ENCODE measurements at places on chromosomes 3 and 15.

- no peak for DNase-seq
Observed at GRCh38 chr3:54347933-54348332, 225.6 kb downstream of the CACNA2D3 start.

GRCh38 chr3:78139166-78139565 is 1099.3 kb downstream of the ROBO2 start:
- no peak for DNase-seq

DNA sequence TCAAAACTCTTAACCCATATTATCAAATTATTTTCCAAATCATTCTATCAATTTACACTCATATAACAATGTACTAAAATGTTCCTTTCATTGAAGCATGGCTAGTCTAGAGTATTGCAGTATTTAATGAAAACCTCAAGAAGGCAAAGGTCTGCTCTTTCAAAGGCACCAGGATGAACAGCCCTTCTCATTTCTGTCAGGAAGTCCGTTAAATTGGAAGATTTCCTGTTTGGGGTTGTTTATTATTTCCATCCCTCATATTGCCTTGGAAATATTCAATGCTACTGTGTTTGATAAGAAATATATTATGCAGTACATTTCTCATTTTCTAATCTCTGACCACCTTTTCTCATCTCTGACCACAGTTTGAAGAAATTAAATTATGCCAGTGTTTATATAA is 25.1 kb downstream of the ACKR4 start:
- DNase-seq = no peak

DNA sequence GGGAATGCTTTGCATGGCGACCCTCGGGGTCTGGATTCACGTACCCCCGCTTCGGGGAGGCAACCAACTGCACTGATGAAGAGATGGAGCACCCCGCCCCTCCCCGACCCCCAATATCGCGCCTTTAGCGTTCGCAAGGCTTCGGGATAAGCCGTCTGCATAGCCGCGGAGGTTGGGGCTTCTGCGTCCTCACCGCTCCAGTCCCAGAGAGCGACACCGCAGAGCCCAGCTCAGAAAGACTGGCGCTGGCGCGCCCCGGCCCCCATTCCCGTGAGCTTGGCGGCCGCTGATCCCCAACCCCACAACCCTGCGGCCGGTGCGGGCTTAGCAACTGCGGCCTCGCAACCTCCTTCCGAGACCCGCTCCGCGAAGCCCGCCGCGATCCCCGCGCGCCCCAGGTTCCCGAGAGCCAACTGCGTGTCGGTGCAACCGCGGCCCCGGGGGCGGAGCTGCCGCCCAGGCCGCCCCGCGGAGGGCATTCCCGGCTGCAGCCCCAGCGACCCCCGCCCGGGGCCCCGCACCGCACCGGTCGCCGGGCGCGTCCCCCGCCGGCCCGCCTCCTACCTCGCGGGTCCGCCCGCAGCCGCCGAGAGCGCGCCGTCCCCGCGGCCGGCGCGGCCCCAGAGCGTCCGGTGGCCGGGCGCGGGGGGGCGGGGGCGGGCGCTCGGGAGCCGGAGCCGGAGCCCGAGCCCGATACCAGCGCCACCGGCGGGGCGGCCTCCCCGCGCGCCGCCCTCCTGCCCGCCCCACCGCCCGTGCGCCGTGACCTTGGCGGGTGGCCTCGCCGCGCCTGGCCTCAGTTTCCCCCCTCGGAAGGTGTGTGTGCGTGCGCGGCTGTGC is 79.5 kb downstream of the IQSEC1 start:
- DNase-seq = no peak

DNA sequence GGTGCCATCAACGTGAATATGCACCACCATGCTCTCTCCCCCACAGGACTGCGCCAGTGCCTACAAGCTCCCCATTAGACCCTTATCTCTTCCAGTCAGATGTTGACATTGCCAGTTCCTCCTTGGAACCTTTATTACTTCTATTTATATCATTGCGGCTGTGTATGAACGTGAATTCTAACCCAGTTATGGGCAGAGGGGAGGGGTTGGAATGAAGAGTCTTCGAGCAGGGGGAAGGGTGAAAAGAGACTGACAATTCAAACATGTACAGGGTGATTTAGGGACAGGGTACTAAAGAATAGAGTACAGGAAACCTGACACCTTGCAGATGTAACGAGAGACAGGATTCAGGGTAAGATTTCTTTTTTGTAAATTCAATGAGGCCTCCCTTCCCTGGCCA is 41.8 kb upstream of the ST6GAL1 start:
- no peak for DNase-seq

GRCh38 chr3:156770699-156771414 is 55.3 kb upstream of the LEKR1 start:
- no peak for DNase-seq

Data from CD4-positive, alpha-beta T cell treated with Interleukin-17A for 1 hour (primary cell).